ENCODE measurements at places on chromosomes 13 and 19. TPM values are rescaled to one million over a fixed set of nuclear protein-coding genes. Genes with fewer than 3 reads are reported as not detected.

Gene SLITRK5
- total RNA-seq: not detected

- no peak for DNase-seq
Observed at GRCh38 chr19:28614634-28615545, 598.1 kb downstream of the UQCRFS1 start.

- no peak for DNase-seq
Observed at GRCh38 chr13:72430923-72431322, 296.5 kb downstream of the MZT1 start.

GRCh38 chr19:54724644-54725043 lies 402 bp downstream of the KIR3DL3 start:
- no peak for DNase-seq

DNA sequence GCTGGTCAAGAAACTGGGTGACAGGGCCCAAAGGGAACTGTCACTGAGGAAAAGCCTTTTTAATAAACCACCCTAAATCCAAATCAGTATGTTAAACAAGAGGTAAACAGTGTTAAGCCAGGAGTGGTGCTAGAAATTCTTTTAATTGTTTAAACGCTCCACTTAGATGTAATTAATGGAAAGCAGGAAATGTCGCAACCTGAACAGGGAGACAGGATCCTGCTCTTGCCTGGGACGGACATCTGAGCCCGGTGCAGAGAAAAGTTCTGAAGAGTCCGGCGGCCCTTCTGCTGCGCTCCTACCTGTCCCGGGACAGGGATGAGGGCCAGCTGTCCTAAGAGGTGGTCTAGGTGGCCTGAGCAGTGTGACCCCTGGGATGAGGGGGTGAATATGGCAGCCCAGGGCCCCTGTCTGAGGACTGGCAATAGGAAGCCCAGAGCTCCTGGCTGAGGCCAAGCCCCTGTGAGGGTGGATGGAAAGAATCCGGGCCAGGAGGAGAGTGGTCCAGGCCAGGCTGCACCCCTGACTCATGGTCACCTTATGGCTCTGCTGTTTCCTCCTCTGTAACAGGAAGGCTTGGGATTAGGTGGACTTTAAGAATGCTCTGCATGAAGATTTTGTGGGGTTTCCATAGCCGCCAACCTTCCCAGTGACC lies 112.8 kb upstream of the GJB6 start:
- no peak for DNase-seq

DNA sequence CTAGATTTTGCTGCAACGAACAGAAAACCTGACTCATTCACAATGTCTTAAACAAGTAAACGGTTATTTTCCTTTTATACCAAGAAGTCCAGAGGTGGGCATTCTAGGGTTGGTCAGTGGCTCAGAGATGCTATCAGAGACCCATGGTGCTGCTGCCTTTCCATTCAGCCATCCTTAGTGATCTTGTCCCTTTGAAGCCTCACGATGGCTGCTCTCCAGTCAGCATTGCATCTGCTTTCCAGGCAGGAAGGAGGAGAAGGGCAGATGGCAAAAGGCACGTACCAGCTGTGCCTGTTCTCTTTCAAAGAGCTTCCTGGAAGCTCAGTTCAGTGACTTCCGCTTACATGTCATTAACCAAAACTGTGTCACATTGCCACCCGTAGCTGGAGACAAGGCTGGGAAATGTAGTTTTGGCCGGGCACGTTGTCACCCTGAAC lies 30.1 kb downstream of the WDFY2 start:
- DNase-seq: no peak

Measured in HT1080 (cell line).